ENCODE measurements at places on chromosomes 12 and 14.

GRCh38 chr12:118370601-118371000 lies 2.1 kb downstream of the TAOK3 start:
- DNase-seq = no peak

- no peak for DNase-seq
Measured at GRCh38 chr14:50678163-50678562, 10.1 kb upstream of the SAV1 start.

DNA sequence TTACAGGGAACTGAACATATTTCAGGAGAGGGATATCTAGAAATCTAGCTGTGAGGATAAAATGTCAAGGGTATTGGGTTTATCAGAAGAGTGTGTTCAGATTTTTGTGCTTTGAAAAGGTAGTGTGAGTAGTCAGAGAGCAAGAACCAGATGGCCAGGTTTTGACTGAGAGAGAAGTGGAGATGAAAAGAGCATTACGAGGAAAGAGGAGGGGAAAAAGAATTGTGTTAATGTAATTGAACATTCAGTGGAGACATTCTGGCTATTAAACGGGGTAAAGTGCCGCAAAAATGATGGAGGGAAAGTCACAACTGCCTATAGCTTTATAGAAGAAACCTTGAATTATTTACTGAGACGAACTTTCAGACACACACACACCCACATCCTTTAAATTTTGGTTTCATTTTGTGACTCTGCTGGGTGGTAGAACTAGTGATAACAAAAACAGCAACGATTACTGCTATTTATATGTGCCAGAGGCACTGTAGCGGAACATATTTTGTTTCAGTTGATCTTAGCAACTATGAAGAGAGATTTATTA lies 213.6 kb downstream of the ERC1 start:
- no peak for DNase-seq

DNA sequence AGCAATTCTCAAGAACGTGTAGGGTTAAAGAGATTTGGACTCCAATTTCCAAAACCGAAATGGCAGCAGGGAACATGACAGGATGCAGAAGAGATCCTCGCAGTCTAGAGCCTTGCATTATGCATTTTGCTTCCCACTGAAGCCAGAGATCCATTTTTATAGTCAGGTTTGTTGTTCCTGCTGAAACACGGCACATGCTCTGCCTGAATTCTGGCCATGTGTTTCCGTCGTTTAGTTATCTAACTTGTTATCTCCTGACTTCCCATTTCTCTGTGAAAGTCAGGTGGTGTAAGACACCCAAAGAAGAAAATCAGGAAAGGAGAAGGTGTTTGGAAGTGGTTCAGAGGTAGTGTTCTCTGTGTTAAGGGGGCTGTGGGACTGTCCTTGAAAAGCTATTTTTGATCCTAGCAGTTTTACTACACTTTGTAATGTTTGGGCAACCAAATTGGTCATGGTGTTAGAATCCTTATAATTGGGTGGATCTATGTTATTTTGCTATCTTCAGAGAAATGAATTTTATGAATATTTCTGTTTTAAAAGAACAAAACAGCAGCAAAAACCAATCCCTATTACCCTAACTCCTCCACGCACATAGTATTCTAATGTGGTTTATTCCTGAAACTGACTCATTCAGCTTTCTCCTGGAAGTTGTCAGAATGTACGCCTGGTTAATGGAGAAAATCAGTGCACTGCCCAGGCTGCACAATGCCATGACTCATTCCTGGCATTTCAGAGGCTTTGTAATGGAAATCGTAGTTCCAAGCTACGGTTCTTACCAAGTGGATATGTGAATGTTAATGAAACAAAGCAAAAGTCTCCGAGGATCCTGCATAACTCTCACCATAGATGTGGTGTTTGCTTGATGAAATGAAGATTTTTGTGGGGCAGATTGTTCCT lies 110.1 kb downstream of the SAMD4A start:
- DNase-seq = no peak

DNA sequence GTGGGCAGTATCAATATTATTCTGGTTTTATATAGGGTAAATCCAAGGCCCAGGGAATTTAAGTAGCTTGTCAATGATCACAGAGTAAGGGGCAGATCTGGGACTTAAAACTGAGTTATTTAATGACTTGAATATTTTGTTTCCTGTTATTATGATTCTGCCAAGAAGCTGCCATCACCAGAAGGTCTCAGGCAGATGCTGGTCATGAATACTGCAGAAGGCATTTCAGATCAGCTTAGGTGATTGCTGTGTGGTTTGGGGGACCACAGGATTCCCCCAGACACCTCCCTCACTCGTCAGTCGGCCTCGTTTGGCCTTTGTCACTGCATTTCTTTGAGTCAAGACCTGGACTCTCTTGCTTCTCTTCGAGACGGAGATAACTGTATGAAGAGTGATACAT lies 47.7 kb upstream of the EVL start:
- no peak for DNase-seq
